Activated T-helper 2 cell treated with anti-CD3 and anti-CD28 coated beads, Interferon-gamma antibody, Interleukin-2, Interleukin-4, amounts not matched to agents 10 μg/mL and 5 μg/mL and 100 μg/mL, durations not matched to agents 14 hours and 24 hours and 36 hours (primary cell): ENCODE measurements at places on chromosomes 1 and 21.

DNA sequence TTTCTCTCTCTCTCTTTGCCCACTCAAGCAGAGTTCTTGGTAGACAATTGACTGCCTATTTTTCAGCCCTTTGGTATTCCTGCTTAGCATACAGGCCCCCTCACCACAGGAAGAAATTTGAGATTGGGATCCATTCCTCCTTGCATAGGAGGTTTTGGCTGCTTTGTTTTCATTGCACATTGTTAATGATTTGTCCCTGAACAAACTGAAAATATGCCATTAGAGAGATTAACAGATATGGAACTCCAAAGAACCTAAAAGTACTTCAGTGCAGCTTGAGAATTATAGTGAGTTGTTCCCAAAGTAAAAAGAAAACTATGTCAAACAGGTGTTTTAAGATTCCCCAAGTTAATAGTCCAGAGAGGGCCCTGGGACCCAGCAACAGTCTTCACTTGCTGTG, 200.0 kb downstream of the TTLL7 start:
- no peak overlapping the region for H3K4me3 ChIP-seq
- no peaks in the 10 kb centered on the region for H3K36me3 ChIP-seq
- DNase-seq: no peak
- no peaks in the 10 kb centered on the region for H3K27me3 ChIP-seq
- no peaks in the 10 kb centered on the region for H3K4me1 ChIP-seq

GRCh38 chr1:210787800-210788199, 346.1 kb downstream of the KCNH1 start:
- H3K4me3 ChIP-seq: no peak overlapping the region
- no peak for DNase-seq
- peaks cover 11% of the 10 kb centered on the region for H3K4me1 ChIP-seq
- H3K27ac ChIP-seq: no peak overlapping the region
- H3K27me3 ChIP-seq: peaks cover 10% of the 10 kb centered on the region

DNA sequence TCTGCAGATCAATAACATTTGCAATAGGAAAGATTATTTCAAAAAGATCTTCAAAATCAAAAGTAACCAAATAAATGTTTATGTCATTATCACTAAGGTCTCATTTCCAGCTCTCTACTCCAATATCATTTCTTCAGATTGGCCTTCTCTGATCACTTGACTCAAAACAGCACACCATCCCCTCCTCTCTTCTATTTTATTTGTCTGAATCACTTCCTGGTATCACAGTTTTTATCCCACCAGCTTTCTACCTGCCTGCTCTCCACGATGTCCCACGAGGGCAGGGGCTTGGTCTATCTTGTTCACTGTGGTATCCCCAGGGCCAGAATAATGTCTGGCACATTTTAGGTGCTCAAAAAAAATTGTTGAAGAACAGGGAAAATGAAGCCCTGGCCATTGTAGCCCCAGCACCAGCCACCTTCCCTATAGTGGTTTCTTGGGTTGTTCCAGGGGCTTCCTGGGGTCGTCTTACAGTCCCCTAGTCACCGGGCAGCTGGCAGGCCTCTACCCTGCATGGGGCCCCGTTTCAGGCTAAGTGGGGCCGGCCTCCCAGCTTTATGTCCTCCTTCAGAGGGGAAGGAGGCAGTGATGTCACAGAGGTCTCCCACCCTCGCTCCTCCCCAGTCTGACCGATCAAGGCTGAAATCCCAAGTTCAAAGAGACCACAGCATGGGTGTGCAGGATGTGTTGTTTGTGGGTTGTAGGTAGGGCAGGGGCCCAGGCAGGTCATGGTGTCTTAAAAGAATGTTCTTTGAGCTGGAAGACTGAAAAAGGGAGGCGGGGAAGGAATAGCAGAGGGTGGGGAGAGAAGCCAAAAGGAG, 3.5 kb upstream of the PADI1 start:
- H3K4me3 ChIP-seq: no peak overlapping the region
- peaks cover 8% of the 10 kb centered on the region for H3K27me3 ChIP-seq
- H3K4me1 ChIP-seq: peaks cover 32% of the 10 kb centered on the region
- DNase-seq: peak; percentile 16
- peak overlapping the region; percentile 35 for H3K27ac ChIP-seq

GRCh38 chr1:157600236-157600635, 2.4 kb upstream of the FCRL4 start:
- H3K4me3 ChIP-seq: no peak overlapping the region
- H3K4me1 ChIP-seq: peaks cover 6% of the 10 kb centered on the region
- peaks cover 14% of the 10 kb centered on the region for H3K27me3 ChIP-seq
- no peak for DNase-seq

- H3K4me3 ChIP-seq: no peak overlapping the region
- peaks cover 3% of the 10 kb centered on the region for H3K27me3 ChIP-seq
- H3K27ac ChIP-seq: no peak overlapping the region
- DNase-seq: no peak
These were observed 10.6 kb upstream of the MARCKSL1 start for GRCh38 chr1:32346532-32347157.

DNA sequence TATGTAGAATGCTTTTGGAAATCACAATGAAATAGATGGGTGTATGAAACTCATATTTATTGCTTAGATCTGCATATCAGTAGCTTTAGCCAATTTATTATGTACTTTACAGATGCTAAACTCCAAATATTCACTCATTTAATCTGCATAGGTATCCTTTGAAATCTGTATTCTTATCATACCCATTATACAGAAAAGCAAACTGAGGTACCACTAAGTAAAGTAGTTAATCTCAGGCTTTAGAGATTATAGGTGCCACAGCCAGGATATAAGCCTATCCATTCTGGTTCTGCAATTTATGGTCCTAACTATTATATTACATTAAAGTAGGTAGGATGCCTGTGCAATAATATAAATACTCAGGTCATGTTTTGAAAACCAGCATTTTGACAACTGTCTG, 369.4 kb downstream of the NCAM2 start:
- no peak for DNase-seq
- no peak overlapping the region for H3K4me3 ChIP-seq
- no peak overlapping the region for H3K27ac ChIP-seq
- no peaks in the 10 kb centered on the region for H3K4me1 ChIP-seq
- H3K36me3 ChIP-seq: no peaks in the 10 kb centered on the region
